Inflammatory macrophage treated with lipopolysaccharide for 4 hours (primary cell): ENCODE measurements at places on chromosomes 16 and 17.

GRCh38 chr16:66580605-66581209 is 1.4 kb downstream of the CMTM2 start:
- DNase-seq = peak; percentile 19

DNA sequence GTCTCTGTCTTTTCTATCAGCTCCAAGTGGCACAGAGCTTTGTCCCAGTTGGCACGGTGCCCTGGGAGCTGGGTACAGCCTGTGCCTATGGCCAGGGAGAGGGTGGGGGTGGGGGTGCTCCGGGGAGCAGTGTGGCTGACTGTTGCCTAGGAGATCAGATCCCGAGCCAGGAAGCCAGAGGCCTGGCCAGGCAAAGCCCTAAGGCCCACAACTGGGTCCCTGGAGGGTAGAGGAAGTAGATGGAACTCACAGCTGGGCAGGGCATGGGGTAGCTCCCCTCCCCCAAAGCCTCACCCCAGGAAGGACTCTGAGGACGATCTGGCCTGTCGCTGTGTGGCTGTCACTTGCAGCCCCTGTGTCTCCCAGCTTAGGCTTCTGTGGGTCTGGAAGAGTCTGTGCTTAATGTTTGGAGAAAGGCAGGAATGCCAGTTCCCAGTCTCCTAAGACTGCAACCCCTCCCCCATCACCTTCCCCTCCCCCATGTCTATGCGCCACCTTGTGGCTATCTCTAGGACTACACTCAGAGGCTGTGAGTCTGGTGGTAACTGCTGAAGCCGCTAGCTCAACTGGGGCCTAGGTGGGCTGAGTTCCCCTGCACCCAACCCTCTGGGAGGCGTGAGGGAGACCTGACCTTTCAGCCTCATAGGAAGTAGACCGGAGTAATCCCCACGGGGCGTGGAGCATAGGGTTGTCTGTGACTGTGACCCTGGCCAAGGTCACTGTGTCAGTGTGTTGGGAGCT is 12.6 kb downstream of the THRA start:
- peak; percentile 63 for DNase-seq

DNA sequence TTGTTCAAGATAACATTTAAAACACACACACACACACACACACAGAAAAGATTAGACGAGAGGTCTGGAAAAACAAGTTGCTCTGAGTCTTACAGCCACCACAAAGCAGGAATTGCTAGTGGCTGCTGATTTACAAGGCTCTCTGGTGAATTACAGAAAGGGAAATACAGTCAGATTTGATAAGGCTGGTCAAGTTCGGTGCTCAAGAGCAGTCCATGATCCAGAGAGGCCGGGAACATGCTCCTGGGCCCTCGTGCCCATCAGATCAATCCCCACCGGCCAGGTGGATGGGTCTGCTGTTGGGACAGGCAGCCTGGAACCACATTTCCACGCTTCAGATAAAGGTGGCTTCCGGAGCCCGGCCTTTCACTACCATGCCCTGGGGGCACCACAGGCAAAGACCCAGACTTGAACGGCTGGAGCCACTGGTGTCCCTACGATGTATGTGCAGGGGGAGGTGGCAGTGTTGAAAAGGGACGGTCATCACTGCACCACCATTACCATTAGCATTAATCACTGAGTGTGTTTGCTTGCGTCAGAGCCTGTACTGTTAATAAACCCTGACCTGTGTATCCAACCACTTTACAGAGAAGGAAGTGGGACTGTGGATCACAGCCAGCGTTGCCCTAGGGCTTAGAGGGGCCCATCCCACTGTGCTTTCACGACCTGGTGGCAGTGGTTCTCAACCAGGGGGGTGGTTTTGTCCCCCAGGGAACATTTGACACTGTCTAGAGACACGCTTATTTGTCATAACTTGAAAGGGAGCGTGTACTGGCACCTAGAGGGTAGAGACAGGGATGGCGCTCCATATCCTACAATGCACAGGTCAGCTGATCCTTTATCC is 95.1 kb downstream of the XYLT1 start:
- DNase-seq = peak; percentile 67

- DNase-seq = peak; percentile 97
These were observed at the start of gene TAF1C for GRCh38 chr16:84186685-84187437. Gene TAF1C (minus strand): TSS chr16:84187057. CDS start chr16:84184988, 2,069 bp downstream.

- no peak for DNase-seq
These were observed 45.3 kb downstream of the IL21R start for GRCh38 chr16:27447301-27447700.

- no peak for DNase-seq
These were observed 74.5 kb upstream of the TNRC6C start for GRCh38 chr17:77884019-77884418.

DNA sequence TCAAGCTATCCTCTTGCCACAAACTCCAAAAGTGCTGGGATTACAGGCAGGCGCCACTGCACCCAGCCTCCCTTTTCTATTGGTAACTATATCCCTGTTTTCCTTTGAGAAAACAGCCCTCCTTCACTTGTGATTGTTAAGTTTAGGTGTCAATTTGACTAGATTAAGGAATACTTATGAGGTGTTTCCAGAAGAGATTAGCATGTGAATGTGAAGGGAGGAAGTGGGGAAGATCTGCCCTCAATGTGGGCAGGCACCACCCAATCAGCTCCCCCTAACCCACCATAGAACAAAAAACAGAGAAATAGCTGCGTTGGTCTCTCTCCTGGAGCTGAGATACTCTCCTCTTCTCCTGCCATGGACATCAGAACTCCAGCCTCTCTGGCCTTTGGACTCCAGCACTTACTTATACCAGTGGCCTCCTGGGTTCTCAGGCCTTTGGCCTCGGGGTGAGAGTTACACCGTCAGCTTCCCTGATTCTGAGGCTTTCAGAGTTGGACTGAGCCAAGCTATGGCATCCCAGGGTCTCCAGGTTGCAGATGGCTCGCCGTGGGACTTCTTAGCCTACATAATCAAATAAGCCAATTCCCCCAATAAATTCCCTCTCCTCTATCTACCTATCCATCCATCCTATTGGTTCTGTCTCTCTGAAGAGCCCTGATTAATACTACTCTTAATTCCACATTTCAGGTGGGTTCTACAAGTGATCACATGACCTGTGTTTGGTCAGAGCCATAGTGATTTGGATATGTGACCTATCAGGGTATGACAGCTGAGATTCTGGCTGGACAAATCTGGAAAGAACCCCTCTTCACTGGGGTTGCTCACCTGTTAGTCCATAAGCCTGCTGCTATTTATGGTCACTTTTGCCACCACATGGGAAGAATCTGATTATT is 12.0 kb upstream of the STAT3 start:
- no peak for DNase-seq

DNA sequence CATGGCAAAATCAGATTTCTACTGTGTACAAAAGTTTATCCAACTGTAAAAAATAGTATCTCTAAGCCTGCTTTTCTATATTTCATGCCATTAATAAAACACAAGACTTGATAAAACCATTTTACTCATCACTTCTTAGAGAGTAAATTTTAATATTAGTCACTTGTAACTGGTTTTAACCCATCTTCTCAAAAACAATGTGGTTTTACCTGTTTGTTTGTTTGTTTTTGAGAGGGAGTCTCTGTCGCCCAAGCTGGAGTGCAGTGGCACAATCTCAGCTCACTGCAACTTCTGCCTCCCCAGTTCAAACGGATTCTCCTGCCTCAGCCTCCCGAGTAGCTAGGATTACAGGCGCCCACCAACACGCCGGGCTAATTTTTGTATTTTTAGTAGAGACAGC is 32.1 kb downstream of the UBE2G1 start:
- DNase-seq = no peak

- no peak for DNase-seq
These were observed 295.8 kb downstream of the ZFHX3 start for GRCh38 chr16:72752004-72752695.

GRCh38 chr17:62678214-62678919 is 50.9 kb downstream of the MRC2 start:
- no peak for DNase-seq

DNA sequence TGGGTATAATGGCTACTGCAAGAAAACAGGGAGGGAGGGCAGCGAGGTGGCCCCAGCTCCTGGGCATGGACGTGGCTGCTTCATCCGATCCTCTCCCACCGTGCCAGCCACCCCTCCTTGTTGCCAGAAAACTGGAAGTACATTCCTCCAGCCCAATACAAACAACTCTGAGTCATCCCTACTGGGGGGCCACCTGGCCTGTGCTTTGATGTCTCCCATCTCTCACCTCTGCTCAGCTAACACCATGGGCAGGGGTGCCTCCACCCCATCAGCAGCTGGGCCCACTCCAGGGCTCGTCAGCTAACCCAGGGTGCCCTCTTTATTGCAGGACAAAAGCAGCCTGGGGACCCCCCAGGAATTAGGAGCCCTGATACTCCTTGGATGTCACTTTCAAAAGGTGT is 2.0 kb downstream of the RHBDF2 start:
- no peak for DNase-seq

- no peak for DNase-seq
These were observed 98.4 kb downstream of the DNAH17 start for GRCh38 chr17:78478757-78479297.

- DNase-seq = peak; percentile 35
These were observed 1.3 kb downstream of the SERPINF1 start for GRCh38 chr17:1762901-1763898.

- peak; percentile 50 for DNase-seq
These were observed 4.1 kb downstream of the MAP2K3 start for GRCh38 chr17:21288571-21289017.

GRCh38 chr17:40284085-40284713 is 3.5 kb upstream of the CDC6 start:
- DNase-seq = no peak

DNA sequence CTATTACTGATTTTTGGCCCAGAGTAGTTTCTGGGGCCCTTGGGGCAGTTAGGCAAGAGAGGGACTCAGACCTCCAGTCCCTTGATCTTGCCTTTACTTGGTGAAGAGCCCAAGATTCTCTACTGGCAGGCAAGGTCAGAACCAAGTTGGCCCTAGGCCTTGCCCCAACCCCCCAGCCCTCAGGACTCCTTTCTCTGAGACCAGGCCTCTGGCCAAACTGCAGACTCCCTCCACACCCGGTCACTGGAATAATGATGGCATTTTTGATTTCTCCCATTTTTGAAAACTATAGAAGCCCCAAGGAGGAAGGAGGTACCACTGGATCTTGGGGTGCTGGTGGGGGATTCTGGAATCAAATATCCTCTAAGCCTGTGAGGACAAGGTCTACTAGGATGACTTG is 18.0 kb upstream of the HOXB9 start:
- DNase-seq = no peak

- peak; percentile 32 for DNase-seq
These were observed 84.8 kb downstream of the IRF8 start for GRCh38 chr16:85983606-85984230.

DNA sequence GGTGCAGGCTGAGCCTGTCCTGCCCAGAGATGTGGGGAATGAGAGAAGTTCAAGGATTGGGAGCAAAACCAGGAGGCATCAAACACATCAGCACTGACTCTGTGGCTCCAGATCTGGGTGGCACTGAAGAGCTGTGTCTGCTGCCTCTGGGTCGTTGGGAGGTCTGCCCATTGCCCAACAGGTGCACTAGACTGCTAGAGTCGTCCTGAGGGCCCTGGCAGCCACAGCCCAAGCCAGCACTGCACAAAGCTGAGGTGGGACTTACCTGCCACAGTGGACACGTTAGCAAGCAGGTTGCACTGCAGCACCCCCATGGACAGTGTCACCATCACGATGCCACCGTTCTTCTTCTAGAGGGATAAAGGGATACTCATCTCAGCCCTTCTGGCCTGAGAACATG is 3.3 kb downstream of the DPEP3 start:
- DNase-seq = no peak

DNA sequence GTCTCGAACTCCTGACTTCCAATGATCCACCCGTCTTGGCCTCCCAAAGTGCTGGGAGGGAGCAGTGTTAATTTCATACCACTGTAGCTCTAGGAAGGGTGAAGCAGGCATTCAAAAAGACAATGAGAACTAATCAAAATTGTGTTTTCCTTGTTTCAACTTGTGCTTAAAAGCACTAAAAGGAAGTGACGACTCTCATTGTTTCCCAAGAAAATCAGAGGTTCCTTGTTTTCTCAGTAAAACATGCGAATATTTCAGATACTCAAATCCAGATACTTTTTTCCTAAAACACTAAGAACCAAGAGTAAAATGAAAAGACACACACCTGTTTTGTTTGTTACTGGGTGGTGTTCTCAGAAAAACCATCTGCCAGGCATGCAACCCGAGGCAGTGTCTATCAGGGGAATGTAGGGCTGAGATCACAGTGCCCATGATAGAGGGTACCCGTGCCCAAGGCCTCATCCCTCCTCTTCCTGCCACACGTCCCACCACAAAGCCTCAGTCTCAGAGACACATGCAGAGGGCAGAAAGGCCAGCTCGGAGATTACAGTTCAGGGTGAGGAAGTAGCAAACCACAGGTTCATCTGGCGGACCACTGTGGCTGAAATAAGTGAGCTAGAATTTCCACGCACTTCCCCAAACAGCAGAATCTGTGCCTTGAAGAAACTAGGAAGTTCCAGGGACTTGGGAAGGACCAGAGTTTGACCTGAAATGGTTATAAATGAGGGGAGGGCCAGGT is 33.7 kb downstream of the GINS3 start:
- peak; percentile 73 for DNase-seq

DNA sequence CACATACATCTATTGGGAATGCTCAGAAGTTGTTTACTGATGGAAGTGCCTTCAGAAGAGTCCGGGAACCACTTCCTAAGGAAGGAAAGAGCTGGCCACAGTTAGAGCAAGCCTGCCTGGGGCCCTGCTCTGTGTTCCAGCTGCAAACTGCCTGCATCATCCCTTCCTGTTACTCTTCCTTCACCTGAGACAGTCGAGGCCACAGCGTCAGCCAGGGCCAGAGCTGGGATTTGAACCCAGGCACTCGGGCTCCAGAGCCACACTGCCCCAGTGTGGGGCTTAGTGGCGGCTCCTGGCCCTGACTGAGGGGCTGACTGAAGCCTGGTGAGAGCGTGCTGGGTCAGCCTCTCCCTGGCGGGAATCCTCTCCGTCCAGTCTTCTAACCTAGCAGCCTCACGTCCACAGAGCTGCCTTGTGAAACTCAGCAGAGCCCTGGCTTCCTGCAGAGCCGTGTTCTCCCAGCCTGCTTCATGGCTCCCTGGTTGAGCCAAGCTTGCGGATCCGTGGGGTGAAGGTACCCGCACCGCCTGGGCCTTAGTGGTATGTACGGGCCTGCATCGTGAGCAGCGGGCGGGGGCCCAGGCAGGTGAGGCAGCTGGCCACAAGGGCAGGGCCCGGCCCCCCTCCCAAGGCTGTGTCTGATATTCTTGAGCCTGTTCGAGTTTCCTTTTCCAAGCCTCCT is 4.6 kb upstream of the C17orf99 start:
- no peak for DNase-seq

GRCh38 chr16:62102588-62102987 is 66.3 kb upstream of the CDH8 start:
- DNase-seq = no peak

GRCh38 chr17:41360296-41360995 is 9.2 kb downstream of the KRT33B start:
- no peak for DNase-seq

GRCh38 chr16:12392585-12393091 is 411.0 kb downstream of the CPPED1 start:
- DNase-seq = no peak

GRCh38 chr17:68572138-68572842 is 28.9 kb downstream of the FAM20A start:
- DNase-seq = peak; percentile 77

DNA sequence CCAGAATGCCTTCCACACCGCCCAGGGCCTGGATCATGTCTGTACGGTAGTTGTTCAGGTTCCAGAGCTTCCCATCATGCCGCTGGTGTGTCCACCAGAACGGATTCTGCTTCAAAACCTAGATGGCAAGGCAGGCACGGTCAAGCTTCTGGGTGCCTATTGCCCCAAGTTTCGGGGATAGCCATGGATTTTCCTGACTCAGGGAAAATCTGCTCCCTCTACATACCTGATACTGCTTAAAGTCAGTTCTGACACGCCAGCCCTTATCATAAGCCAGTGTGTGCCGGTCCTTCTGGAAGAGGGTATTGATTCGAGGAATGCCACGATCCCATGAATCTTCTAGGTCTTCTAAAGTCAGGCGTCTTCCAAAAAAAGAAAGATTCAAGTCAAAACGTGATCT is 11.4 kb upstream of the RILP start:
- no peak for DNase-seq
